ENCODE measurements at places on chromosomes 7 and 10.

- DNase-seq, result no peak
Measured at GRCh38 chr10:77965294-77965693, 38.7 kb upstream of the DLG5 start.

DNA sequence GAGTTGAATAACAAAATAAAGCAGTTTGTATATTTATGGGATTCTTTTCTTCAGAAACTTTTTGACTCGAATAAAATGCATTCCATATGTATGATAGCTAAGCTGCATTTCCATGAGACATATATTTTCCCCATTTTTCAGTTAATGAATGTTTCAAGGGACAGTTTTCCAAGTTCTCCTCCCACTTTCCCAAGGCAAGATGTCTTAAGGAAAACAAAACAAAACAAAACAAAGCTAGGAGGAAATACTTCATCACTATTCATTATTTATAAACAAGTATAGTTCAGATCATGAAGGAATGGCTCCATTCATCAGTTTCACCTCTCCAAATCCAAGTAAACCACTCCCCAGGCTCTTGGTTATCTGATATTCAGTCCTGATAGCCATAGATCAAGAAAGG is 261.0 kb downstream of the WDR11 start:
- no peak for DNase-seq

GRCh38 chr10:99929360-99929759 is 80.4 kb downstream of the DNMBP start:
- no peak for DNase-seq

- DNase-seq, result peak; percentile 19
Measured at GRCh38 chr7:46468753-46469356, 547.8 kb upstream of the IGFBP3 start.

DNA sequence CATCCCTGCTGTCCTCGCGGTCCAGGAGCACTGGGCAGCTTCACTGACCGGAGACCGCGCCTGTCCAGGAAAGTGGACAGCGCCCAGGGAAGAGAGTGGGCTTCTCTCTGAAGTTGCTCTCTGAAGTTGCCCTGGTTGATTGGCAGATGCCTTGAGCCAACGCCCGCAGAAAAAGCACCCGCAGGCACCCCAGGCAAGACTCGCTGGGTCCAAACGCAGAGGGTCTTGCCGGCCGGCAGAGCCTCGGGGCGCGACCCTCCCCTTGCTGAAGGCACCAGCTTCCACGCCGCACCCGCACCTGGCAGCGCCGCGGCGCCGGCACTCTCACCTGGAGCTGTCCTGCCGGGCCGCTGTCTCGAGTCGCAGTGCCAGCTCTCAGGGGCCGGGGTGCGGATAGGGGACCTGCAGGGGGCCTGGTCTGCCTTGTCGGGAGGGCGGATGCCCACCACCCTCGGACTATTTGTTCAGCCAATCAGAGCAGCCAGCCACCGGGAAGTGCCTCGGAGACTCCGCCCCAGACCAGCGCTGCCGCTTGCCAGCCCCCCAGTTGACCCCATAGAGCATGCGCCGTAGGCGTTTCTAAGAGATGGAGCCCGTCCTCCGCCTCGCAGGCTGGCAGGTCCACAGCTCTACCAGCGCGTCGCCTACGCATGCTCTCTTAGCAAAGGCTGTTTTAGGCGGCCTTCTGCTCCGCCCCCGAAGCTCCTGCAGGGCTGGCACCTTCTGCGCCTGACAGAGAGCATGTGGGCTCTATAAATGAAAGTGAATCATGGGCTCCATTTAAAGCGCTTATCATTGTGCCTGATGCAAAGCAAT is at the start of gene LIPA:
Gene LIPA (minus strand): TSS at position 367 of the 816 bp plus-strand sequence. CDS start 4,127 bp downstream, outside the sequence.
- DNase-seq, result peak; percentile 84

DNA sequence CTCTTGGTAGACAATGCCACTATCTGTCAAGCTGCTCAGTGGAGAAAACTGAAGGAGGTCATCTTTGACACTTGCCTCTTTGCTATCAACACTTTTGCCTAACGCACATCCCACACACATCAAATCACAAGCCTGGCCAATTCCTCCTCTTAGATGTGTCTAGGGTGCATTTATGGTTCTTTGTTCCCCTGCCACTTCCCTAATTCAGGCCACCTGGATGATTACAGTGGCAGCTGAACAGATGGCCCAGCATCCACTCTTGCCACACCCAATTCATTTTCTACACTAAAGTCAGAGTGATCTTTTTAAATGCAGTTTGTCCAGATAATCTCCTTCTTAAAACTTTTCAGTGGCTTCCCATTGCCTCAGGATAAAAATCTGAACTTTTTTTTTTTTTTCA is 58.6 kb downstream of the LAMB4 start:
- DNase-seq, result no peak

DNA sequence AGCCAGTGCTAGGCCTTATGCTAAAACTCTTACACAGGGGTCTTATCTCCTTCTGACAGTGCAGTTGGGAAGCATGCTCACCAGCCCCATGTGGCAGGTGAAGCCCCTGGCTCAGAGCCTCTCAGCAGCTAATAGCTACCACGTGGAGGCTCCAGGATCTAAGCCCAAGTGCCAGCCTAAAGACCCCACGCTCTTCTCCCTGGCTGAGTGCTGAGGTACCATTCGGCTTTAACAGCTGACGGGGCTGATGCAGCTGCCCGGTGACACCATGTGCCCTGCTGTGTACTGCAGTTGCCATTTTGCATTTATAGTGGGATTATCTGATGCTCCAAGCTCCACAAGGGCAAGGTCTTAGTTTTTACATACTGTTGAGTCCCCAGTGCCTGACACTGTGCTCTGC is 515.7 kb upstream of the GALNT17 start:
- no peak for DNase-seq

DNA sequence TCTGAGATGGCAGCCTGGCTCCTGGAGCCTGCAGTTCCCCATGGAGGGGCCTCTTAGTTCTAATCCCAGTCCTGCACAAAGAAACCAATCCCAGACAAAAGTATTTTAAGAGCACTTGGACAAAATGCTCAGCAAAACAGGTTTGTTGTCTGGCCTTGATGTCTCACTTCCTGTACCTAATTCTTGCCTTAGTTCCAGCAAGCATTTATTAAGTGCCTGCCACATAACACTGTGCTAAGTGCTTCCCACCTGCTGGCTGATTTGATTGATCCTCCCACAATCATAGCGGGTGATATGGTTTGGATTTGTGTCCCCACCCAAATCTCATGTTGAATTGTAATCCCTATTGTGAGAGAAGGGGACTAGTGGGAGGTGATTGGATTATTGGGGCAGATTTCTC is 65.7 kb upstream of the HABP2 start:
- DNase-seq, result no peak

DNA sequence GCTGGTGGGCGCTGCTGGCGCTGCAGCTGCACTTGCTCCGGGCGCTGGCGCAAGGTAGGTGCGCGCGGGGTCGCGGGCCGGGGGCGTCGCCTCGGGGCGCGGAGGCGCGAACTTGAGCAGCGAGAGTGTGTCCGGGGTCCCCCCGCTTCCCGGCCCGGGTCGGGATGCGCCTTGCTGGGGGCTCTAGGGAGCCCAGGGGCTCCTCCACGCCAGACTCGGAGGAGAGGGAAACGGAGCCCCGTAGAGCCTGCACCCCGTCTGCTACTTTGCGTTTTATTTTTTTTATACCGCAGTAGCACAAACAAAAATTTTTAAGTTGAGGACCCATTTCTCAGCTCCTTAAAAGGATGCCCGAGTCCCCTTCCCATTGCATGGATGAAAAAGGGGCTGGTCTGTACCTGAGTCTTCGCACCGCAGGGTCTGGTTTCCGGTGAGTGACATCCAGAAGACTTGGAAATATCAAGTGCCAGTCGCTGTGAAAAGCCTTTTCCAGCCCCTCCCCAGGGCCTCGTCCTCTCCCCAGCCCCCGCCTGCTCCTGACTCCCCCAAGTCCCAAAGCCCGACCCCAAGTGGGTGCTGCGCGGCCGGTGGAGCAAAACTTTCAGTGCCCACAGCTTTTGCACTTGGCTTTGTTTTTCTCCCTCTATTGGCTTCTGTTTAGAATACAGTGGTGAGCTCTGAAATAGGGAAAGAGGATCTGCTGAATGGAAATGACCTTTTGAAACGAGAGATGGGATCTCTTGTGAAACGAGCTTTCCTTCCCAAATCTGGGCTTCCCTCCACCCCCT is 973 bp downstream of the SDK1 start:
- no peak for DNase-seq

GRCh38 chr10:26860102-26860442 is 686 bp downstream of the ABI1 start:
- no peak for DNase-seq

GRCh38 chr7:151439855-151440798 is at the start of gene CRYGN:
Gene CRYGN, minus strand, starts transcription at chr7:151440141. Its CDS starts 224 bp downstream, at chr7:151439917.
- DNase-seq, result no peak

GRCh38 chr10:30639946-30640786 is 10.6 kb upstream of the LYZL2 start:
- DNase-seq, result no peak

GRCh38 chr7:46029111-46029704 is 108.1 kb upstream of the IGFBP3 start:
- no peak for DNase-seq

DNA sequence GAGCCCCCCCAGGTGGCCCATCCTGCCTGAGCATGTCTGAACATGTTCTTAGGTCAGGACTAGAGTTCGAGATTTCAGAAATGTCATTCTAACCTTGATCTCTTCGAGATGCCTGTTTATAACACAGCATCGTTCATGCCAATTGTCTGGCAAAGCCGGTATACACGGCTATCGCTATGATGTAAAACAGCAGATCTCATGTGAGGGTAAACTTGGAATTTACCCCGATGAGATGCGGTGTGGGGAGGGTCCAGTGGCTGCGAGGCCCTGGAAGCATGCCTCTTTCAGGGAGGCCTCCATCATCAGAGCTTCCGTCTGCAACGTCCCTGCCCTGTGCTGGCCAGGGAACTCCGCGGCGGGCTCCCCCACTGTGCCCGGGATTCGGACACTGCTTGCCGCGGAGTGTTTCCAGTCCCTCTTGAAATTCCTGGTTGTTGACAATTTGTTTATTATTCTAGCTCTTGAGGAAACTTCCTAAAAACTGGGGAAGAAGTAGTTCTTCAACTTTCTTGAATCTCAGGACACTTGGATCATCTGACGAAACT is 168.6 kb upstream of the RHEB start:
- no peak for DNase-seq

DNA sequence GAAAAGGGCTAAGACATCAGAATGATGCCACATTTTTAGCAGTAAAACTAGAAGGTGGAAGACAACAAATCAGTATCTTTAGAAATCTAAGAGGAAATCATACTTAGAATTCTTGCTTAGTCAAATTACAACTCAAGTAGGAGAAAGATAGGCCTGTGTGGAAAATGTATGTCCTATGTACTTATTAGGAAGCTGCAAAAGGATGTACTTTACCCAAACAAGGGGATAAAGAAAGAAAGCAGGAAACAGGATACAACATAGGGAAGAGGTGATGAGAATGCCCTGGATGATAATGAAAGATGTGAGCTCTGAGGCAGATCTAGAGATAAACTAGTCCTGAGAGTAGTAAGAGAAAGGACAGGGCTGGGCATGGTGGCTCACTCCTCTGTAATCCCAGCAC is 54.9 kb downstream of the RNLS start:
- no peak for DNase-seq

- no peak for DNase-seq
Measured at GRCh38 chr7:22990588-22990949, 23.4 kb downstream of the HYCC1 start.

DNA sequence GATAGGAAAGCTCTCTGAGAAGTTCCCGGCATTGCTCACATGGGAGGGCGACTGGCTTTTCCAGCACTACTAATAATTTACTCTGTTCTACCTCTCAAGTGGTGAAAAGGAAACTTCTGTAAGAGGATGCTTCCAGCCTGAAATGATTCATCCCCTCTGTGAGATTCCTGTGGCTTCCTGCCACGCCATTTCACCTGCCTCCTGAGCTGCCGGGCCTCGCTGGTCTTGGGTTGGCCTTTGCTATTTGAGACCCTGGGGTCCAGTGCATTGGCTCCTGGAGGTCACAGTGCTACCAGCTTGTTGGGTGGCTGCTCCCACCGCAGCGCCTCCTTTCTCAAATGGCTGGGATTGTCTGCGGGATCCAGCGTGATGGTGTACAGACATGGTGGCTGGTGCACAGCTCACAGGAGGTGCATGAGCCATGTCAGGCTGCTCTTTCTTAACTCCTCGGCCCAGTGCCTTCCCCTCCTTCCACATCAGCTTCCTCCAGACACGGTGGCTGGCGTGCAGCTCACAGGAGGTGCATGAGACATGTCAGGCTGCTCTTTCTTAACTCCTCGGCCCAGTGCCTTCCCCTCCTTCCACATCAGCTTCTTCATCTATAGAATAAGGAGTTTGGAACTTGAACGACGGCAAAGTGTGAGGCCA is 42.9 kb upstream of the PCBD1 start:
- DNase-seq, result no peak

GRCh38 chr7:65216469-65216868 is 157.2 kb upstream of the ZNF92 start:
- no peak for DNase-seq

DNA sequence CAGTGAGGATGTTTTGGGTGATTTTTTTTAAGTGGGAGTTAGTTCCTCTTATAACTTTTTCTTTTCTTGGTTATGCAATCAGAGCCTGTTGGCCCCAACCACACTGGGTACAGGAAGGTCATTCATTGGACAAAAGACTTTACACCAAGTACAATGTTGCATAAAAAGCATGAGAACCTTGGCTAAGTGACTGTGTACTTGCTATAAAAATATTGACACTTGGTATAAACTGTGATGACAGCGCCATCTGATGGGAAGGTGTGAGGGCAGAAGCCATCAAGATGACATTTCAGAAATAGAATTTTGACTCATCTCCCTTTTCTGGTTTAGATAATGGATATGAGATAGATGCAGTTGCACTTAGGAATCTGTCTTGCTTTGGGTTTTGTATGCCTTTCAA is 126.4 kb upstream of the CCDC6 start:
- DNase-seq, result peak; percentile 16

All from NCI-H1930 (cell line).